ENCODE measurements at places on chromosomes 6 and 20.

DNA sequence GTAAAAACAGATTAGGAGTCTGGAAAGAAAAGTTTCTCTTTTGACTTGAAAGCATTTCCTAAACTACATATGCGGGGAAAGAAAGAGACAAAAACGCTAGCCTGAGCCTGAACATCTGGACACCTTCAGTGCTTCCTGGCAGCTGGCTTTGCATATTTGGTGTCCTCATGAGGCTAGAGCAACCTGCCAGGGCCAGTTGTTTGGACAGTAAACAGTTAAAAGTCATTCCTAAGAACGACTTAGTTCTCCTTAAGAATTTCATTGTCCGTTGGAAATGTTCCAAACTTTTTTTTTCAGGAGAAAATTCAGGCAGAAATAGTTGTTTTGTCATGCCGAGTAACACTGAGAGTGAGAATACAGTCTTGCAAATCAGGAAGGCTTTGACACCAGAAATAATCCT, 199.8 kb downstream of the SMOC2 start:
- DNase-seq, result no peak

DNA sequence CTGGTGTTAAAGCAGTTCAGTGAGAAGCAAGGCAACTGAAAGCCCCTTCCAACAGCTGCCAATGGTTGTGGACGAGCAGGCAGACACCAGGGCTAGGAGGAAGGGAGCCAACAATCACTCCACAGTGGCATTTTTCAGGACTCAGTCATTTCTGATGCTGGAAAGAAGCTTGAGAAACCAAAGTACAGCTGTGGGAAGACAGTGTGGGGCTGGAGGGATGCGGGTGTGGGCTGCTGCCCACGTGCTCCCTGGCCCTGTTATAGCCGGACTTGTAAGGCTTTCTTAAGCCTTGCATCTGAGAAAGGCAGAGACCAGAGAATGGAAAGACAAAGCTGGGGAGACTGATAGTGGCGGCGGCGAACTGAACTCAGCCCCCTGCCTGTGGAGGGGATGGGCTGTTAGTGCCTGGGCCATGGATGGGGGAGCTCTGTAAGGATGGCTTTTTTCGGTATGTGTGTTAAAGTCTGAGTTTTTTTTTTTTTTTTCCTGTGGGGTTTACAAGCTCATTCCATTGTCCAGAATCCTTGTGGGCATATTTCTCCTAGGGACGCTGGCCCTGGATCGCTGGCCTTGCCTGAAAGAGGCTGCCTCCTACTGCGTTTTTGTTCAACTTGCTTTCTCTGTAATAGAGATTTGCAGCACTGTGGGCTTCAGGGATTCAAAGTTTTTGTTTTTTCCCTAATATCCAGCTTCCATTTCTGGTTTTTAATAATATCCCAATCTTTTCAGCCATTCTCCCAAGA, 91.7 kb downstream of the GJA10 start:
- DNase-seq, result no peak

DNA sequence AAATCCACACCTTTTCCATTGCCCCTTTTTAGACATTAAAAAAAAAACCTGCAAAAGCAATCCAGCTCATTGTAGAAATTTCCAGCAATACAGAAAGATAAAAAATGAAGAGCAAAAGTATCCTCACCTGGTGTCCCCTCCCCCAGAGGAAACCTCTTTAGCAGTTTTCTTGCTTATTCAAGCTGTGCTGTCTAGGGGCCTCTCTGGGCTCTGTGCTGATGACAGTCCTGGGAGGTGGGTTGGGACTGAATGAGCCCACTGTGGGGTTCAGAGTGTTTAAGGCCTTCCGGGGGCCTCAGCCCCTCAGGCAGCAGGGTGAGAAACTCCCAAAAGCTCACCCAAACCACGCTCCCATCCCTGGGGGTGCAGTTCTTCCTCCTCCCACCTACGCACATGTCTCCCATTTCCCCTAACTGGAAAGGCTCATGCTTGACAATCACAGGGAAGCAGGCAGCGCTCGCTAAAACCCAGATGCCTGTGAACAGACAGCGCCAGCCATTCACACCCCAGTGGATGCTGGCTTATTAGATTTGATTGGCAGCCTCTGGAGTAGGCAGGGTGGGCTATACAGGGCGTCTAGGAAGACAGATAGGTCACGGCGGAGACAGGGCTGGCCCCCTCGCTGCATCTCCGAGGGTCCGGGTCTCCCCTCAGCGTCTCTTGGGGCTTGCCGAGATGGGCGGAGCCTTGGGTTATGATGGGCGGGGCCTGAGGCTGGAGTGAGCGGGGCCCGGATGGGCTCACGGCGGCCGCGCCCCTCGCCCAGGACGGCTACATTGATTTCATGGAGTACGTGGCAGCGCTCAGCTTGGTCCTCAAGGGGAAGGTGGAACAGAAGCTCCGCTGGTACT, 4.6 kb downstream of the GUCA1A start:
- DNase-seq, result no peak

- peak; percentile 15 for DNase-seq
Measured at GRCh38 chr6:143325379-143326140, 124.9 kb downstream of the ADAT2 start.

DNA sequence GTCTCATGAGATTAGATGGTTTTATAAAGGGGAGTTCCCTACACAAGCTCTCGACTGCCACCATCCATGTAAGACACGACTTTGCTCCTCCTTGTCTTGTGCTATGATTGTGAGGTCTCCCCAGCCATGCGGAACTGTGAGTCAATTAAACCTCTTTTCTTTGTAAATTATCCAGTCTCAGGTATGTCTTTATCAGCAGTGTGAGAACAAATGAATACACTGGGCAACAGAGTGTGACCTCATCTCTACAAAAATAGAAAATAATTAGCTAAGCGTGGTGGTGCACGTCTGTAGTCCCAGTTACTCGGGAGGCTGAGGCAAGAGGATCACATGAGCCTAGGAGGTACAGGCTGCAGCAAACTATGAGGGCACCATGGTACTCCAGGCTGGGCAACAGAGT, 51.3 kb downstream of the MDN1 start:
- DNase-seq, result no peak
